Fibroblast of lung (primary cell): ENCODE measurements at places on chromosomes 2 and 18. TPM values are rescaled to one million over a fixed set of nuclear protein-coding genes. Genes with fewer than 3 reads are reported as not detected.

Gene MRPL33
- polyA plus RNA-seq, result 144 and 178 TPM in 2 replicates

Gene ANO7
- 0.50 and 0.70 TPM in 2 replicates for polyA plus RNA-seq

Gene KCNJ13
- not detected in 2 replicates for polyA plus RNA-seq

Gene CPSF3
- polyA plus RNA-seq, result 48.6 and 54.1 TPM in 2 replicates

Gene CBLN2
- polyA plus RNA-seq, result 0.02 TPM in 1 of 2 replicates, not detected in the other
